ENCODE measurements at places on chromosomes 3 and 15.
A peak's percentile ranks its signal among the peaks of the same experiment; 100 is the strongest.

DNA sequence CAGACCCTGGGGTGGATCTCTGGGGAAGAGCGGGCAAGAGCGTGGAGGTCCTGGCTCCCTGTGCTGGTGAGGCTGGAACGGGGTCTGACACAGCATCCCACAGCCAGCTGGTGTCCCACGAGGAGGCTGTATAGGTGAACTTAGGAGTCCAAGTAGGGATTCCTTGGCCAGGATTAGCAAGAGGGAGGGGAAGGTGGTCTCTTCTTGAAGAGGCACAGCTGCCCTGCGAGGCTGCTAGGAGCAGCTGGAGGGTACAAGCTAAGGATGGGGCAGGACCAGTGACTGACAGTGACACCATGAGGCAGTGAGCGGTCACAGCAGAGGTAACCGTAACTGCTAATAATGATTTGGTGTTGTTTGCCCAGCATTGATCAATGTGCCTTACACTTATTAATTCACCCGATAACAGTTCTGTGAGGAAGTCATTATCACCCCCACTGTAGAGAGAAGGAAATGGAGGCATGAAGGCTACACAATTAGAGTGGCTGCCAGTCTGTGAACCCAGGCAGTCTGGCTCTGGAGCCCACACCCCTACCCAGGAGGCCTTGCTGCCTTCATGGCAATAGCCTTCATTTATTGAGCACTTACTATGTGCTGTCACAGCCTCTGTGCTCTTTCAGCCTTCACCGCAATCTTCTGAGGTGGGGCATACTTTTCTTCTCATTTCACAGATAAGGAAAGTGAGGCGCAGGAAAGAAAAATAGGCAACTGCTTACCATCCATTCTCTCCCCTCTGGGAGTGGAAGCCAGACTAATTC, 59.4 kb downstream of the TMEM44 start:
- DNase-seq: peak; percentile 35

DNA sequence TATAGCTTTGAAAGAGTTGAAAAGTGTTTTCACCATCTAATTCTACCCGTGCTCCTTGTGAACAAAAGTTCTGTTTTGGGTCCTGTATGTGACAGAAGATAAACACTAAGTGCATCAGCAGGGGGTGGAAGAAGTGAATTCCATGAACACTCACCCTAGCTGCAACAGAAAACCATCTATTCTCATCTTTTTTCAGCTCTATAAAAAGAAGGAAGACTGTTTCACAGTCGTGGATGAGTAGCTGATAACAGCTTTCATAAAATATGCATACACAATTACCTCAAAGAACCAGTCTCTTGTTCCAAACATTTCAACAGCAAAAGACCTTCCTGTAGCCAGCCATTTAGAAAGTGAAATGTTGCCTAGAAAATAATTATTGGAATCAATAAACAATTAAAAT, 281.7 kb upstream of the RASGRP1 start:
- DNase-seq: no peak

DNA sequence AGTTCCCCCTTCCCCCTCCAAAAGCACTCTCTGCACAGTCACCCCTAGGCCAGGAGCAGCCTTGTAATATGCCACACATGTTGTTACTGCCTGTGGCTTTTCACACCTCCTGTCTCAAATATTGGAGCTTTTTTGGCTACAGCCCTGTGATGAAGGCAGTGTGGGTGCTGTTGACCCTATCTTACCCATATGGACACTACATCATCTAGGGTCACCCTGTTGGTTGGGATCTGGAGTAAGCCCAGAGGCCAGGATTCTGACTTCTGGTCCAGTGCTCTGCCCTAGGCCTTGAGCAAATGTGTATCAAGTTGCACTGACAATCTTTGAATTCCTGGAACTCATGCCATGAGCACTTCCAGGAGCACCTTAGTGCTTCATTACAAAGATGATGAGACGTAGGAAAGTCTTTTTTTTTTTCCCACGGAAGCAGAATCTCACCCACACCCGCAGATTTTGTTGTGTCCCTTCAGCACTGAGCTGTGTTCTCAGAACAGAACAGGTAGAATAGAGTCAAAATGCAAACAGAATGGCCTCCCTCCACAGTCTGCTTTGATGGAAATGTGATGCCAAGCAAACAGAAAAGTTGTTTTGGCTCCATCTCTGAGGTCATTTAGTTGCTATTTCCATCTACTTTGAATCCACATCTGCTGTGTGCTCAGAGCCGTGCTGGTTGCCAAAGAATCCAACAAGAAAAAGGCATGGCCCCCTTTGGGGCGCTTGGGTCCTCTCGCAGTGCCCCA, 49.6 kb downstream of the SMAD3 start:
- DNase-seq: no peak

DNA sequence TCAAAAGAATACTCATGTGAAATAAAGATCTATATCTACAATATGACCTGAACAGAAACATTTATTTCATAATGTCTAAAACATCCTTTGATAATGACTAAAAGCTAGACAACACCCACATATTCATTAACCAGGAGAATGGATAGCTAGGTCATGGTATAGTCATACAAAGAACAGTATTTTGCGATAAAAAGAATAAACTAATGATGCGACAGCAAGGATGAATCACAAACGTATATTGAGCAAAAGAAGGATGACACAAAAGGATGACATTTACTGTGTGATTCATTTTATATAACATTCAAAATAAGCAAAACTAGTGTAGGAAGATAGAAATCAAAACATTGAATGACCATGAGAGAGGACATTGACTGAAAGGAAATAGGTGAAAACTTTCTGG, 1233.1 kb downstream of the OTOL1 start:
- no peak for DNase-seq

GRCh38 chr15:37733628-37734027, 200.8 kb upstream of the TMCO5A start:
- DNase-seq: no peak

- DNase-seq: no peak
Observed at GRCh38 chr15:93860701-93861100, 370.7 kb upstream of the MCTP2 start.

- DNase-seq: no peak
Observed at GRCh38 chr15:79299841-79300235, 11.1 kb upstream of the TMED3 start.

DNA sequence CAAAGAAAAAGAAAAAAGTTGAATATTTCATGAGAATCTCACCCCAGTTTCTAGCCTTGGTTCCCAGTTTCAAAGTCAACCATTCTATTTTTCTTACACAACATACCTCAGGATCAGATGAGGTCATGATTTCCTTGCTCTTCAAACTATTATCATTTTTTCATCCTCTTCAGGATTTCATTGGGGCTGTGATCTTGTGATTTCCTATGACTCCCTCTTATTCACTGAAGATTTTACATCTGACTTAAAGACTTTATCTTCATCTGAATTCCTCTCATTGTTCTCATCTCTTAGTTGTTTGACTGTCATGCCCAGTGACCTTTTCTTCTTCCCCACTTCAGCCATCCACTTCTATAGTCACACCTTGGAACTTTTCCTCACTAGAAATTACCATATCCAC, 3.1 kb upstream of the C3orf33 start:
- no peak for DNase-seq

GRCh38 chr15:48748535-48748934, 62.3 kb downstream of the CEP152 start:
- no peak for DNase-seq

- DNase-seq: no peak
Observed at GRCh38 chr15:61784734-61785133, 275.5 kb downstream of the VPS13C start.

- DNase-seq: no peak
Observed at GRCh38 chr15:86392874-86393273, 313.2 kb downstream of the AGBL1 start.

DNA sequence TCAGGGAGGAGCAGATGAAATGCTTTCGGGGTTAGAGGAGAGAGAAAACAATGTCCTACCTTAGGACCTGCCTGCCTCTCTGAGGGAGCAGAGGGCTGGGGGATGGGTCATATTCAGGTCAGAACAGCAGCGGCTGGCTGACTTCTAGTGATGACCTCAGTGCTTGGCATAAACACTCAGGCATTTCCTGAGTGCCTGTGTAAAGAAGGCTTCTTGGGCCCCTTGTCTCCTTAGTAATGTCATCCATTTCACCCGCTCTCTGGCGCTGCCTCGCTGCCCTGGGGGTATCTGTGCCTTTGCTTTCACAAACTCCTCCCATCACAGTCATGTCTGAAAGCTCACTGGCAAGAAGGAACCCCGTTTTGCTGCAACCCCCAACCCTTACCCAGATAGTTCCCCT, 82.9 kb upstream of the GSK3B start:
- no peak for DNase-seq

- DNase-seq: no peak
Observed at GRCh38 chr3:13197795-13198194, 124.6 kb upstream of the IQSEC1 start.

- no peak for DNase-seq
Observed at GRCh38 chr15:39784125-39784524, 1.5 kb upstream of the FSIP1 start.

- DNase-seq: no peak
Observed at GRCh38 chr3:187987924-187988323, 166.0 kb upstream of the LPP start.

DNA sequence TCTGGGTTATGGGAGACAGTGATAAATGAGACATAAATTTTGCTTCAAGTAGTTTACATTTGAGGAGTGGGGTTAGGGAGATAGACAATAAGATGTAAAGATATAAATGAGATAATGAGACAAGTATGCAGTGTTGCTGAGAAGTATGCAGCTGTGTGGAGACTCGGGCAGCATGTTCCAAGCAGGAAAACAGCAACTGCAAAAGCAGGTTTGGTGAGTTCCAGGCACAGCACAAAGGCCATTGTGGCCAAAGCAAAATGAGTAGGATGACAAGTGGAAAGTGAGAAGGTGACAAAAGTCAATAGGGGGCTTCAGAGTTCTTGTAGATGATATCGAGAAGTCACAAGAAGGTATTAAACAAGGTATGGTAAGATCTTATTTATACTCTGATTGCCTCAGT, 259.1 kb upstream of the PEX5L start:
- no peak for DNase-seq

DNA sequence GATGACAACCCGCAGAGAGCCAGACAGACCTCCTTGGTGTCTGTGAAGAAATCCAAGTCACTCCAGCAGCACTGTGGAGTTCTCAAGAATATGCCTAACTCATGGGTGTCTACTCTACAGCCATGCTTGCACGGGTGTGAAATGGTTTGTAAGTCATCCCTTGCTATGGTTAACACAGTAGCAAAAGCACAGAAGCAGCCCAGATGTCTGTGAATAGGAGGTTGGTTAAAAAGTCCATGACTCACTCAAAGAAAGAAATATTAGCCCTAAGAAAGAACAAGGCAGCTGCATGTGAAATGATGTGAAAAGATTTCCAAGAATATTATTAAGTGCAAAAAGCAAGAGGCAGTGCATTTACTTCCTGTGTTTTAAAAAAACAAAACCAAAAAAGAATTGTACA, 12.1 kb upstream of the LIMD1 start:
- no peak for DNase-seq

- DNase-seq: peak; percentile 86
Observed at GRCh38 chr3:66376568-66376967, 124.3 kb downstream of the LRIG1 start.

Measured in colonic mucosa (tissue), 4 donors.